CD4-positive, alpha-beta T cell (primary cell): ENCODE measurements at places on chromosomes 12 and 14.

GRCh38 chr14:68978172-68978911, 760 bp downstream of the ACTN1 start:
- DNase-seq = peak; percentile 57

- no peak for DNase-seq
Observed at GRCh38 chr12:123080634-123081033, 70.3 kb downstream of the PITPNM2 start.

- DNase-seq = no peak
Observed at GRCh38 chr14:90616313-90616712, 199.9 kb downstream of the TTC7B start.

DNA sequence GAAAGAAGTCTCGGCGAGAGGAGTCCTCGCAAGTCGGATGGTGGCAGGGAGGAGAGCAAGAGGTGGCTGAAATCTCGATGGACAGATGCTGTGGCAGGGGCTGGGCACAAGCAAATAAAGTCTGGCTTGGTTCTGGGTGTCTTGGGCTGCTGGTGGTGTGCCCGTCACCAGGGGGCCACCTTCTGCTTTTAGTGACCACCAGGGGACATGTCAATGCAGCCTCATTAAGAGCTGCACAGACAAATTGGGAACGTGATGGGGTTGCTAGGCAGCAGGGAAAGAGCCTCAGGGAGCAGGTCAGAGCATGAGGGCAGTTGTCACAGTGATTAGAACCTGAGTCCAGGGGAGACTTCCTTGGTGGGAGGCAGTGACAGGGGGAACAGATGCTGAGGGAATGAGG, 44.0 kb downstream of the LRRC74A start:
- DNase-seq = no peak

- no peak for DNase-seq
Observed at GRCh38 chr12:92953747-92954146, 24.7 kb upstream of the EEA1 start.

GRCh38 chr12:14416658-14417057, 51.2 kb downstream of the ATF7IP start:
- DNase-seq = peak; percentile 24

DNA sequence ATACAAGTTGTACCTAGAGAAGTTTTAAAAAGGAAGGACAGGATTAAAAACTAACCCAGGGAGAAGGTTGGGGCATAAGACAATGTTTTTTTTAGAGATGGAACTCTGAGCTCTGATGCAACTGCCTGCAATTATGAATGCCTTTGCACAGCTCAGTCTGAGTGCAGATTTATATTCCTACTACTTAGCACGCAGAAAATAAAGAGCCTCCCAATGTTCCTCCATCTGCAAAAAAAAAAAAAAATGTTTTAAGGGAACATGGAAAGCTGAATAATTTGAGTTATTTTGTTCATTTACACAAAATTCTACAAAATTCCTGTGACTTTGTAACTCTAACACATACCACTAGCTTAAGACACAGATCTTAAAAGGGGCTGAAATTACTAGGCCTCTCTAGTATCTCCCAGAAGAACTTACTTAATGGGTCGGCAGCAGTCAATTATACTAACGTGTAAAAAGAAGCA, 15.7 kb downstream of the CLIP1 start:
- no peak for DNase-seq

GRCh38 chr12:116456330-116457082, 102.7 kb upstream of the MAP1LC3B2 start:
- DNase-seq = no peak

GRCh38 chr12:53064613-53065436, 14.4 kb downstream of the SPRYD3 start:
- no peak for DNase-seq

GRCh38 chr12:1915082-1915968, 3.1 kb downstream of the CACNA2D4 start:
- DNase-seq = peak; percentile 73

DNA sequence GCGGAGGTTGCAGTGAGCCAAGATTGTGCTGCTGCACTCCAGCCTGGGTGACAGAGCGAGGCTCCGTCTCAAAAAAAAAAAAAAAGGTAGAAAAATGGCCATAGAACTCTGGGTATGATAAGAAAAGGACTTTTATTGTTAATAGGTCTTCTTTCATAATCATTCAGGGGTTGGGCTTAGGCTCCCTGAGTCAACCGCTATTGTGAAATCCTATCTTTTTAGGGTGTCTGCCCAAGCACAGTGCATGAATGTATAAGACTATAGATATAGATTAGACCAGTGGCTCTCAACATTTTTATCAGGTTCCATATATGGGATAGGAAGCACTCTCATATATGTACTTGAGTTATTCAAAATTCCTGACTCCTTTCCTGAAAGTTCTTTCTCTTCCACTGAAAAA, 48.7 kb upstream of the USP15 start:
- DNase-seq = peak; percentile 33

GRCh38 chr12:125533434-125534029, 468.3 kb downstream of the AACS start:
- DNase-seq = no peak

DNA sequence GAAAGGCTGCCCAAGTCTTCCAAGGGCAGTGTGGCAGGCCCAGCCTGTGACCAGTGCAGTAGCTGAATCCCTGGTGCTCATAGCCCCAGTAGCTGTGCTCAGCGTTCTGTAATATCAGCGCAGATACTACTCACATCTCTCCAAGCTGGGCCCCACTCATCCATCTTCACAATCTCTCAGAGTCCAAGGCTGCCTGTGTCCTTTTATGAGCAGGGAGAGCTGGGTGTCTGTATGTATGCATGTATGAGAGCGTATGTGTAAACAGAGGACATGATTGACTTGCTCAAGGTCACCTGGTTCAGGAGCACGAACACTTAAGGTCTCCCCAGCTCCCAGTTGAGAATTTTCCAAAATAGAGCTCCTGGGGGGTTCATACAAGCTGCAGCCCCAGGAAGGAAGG, 5.4 kb downstream of the AQP6 start:
- DNase-seq = no peak

GRCh38 chr14:43535231-43535838, 971.7 kb downstream of the FSCB start:
- no peak for DNase-seq
